ENCODE measurements at places on chromosomes 11 and 22.

DNA sequence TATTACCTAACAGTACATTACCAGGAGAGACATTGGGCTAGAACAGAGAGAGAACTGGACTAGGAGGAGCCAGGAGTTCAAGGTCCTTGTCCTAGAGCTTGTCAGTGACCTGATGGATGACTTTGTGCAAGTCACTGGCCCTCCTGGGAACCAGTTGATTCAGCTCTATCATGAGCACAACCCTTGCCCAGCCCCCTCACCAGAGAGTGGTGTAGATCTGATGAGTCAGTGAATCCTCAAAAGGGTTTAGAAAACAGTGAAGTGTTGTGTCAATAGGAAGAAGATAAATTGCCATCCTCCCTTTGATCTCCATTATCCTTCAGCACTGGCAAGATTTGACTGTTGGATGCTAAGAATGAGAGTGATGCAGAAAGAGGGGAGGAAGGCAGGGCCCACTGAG lies 24.3 kb downstream of the NEU3 start:
- DNase-seq: no peak

DNA sequence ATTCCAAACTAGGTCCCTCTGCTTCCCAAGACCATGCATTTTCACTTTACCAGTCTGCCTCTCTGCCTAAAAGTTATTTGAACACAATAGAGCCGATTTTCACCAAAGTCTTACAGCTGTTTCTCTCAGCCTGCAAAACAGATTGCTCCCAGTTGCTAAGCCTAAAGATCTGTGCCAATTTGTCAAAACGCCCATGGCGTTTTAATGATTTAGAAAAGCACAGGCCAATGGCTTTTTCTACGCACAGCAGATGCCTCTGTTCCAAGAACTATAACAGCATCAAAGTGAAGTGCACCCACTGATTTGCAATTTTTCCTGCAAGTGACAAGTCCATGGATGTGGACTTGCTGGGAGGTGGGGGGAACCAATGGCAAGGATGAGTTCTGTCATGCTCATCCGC lies 173.9 kb upstream of the SYN3 start:
- DNase-seq: no peak

GRCh38 chr22:39600491-39601179 lies 30.1 kb downstream of the CACNA1I start:
- no peak for DNase-seq

GRCh38 chr22:43216738-43217137 lies 29.8 kb upstream of the TTLL12 start:
- no peak for DNase-seq

DNA sequence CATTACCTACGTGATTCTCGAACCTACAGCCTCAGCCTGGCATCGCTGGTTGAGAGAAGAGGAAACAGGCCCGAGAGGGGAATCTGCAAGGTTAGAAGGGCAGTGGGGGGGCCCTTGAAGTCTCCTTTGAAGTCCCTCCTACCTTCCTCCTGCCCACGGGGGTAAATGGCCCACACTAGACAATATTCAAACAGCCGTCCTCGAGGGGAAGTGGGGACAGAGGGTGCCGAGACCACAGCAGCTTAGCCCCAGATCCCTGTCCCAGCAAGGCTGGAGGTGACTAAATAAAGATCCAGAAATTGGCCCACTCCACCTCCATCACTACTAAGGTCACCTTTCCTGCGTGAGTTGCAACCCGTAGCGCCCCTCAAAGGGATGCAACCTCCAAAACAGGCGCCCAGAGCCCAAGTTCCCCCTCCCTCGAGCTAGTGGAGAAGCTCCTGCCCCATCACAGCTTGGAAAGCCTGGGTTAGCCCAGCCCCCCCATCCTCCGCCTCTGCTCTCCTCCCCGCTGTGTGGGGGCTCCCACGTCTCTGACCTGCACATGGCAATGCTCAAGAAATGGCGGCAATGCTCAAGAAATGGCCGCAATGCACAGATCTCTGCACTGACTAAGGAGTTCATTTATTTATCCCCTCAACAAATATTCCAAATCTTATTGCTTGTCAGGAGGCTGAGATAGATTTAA lies 788 bp upstream of the RASL10A start:
- DNase-seq: no peak

DNA sequence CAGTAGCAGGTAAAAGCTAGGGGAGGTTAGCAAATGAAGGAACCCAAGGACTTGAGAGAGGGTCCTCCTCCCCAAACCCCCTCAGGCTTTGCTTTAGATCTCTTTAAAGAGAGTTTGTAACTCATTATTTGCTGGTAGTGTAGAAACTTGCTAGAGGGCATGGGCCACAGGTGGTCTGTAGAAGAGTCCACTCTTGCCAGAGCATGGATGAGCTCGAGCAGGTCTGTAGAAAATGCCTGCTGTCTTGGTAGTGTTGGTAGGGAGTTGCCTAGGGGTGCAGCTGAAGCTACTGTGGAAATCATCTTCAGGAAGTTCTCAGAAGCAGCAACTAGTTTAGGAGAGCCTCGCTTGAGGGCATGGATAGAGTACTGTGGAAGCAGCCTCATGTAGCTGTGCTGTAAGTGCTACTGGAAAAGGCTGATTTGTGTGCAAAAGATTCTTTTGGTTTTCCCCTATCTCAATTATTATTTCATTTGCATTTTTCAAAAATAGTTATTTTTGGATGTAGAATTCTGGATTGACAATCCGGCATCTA lies 104.3 kb downstream of the TMEM135 start:
- no peak for DNase-seq

DNA sequence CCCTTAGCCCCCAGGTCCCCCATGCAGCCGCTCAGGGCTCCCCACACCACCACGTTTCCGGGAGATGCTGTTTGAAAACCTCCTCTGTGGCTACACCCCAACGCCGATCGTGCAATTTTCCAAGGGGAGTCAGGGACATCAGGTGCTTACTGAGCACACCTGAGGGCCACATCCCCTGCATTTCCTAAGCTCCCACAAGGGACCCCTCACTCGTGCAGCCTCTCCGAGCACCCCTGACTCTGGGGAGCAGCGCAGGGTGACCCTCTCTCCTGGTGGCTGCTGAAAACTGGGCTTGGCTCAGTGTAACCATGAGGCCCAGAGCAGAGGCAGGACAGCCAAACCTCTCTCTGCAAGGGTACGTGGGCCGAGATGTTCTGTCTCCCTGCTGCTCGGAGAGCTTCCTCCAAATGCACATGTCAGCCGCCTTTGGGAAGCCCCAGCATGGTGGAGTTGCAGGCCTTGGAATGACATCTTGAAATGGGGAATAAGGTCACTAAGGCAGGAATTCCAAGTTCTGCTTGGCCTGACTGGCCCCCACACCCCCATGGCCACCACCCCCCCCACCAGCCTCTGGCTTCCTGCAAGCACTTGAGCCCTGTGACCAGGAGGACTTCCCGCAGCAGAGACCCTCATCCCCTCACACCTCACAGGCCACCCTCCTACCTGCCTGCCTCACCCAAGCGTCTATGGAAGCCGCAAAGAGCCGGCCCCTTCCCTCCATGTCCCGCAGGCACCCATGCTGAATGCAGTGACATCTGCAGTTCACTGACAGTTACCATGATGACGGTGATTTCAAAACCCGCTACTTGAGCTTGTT lies 257.4 kb downstream of the BRD1 start:
- DNase-seq: no peak

DNA sequence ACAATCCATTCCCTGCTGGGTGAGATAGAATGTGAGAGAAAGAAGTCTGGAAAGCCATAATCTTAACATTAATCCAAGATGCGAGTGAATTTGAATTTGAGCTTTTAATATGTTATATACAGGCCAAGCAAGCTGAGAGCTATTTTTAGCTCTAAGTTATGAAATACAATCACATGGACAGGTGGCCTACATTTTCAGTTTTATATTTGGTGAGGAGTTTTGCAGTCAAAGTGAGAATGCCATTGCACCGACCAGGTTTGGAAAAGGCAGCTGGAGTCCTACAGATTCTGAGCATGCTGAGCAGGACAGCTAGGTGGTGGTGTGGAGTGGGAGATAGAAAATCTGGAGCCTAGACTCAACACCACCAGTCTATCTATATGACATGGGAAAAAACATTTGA lies 12.0 kb downstream of the OR5B21 start:
- DNase-seq: no peak

- no peak for DNase-seq
Observed at GRCh38 chr11:110891411-110891810, 179.2 kb upstream of the ARHGAP20 start.

- no peak for DNase-seq
Observed at GRCh38 chr11:863023-863909, 20.6 kb downstream of the TSPAN4 start.

- no peak for DNase-seq
Observed at GRCh38 chr11:126115127-126115495, 52.4 kb upstream of the CDON start.

DNA sequence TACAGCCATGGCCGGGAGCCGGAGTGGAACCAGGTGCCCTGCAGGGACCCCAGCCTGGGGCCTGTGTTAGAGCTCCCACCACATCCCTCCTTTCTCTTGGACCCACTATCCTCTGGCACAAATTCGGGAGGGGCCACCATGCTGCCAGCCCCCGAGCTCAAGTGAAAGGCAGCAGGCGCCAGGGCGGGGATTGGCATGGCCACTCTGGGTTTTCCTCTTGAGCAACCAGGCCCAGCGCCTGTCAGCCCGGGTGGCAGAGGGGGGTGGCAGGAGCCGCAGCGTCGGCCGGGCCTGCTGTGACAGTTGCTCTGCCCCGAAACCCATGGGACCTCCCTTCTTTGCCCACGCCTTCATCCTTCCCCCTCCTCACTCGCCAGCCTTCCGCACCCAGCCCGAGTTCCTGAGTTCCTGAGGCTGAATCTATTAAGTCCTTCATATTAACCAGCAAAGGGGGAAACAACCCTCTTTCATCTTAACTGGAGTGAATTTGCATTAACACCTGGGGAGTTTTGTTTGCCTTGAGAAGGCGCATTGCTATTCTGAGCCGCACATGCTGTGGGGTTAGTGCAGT lies 16.8 kb upstream of the CABP7 start:
- DNase-seq: no peak

- DNase-seq: no peak
Observed at GRCh38 chr22:47446331-47446730, 683.9 kb downstream of the TBC1D22A start.

DNA sequence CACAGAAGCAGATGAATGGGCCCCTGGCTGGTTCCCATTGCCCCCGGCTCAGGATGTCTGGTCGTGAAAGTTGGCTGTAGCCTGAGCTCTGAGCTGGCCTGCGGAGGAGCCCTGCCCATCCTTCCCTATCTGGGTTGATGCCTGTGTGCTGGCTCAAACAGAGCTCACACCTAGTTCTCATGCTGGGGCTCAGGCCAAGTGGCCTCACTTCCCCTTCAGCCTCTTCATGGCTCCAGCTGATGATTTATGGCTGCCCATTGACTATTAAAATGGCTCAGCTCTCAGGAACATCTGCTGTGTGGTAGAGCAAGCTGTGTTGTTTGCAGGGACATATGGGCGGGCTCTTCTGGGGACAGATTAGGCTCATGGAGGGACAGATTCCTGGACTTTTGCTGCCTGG lies 64.7 kb downstream of the ADAMTS15 start:
- DNase-seq: no peak

- no peak for DNase-seq
Observed at GRCh38 chr11:45641961-45642360, 23.5 kb downstream of the CHST1 start.

GRCh38 chr11:8723711-8724110 lies 41.1 kb downstream of the RPL27A start:
- no peak for DNase-seq

GRCh38 chr22:42399315-42400271 lies 32.6 kb downstream of the NFAM1 start:
- no peak for DNase-seq

DNA sequence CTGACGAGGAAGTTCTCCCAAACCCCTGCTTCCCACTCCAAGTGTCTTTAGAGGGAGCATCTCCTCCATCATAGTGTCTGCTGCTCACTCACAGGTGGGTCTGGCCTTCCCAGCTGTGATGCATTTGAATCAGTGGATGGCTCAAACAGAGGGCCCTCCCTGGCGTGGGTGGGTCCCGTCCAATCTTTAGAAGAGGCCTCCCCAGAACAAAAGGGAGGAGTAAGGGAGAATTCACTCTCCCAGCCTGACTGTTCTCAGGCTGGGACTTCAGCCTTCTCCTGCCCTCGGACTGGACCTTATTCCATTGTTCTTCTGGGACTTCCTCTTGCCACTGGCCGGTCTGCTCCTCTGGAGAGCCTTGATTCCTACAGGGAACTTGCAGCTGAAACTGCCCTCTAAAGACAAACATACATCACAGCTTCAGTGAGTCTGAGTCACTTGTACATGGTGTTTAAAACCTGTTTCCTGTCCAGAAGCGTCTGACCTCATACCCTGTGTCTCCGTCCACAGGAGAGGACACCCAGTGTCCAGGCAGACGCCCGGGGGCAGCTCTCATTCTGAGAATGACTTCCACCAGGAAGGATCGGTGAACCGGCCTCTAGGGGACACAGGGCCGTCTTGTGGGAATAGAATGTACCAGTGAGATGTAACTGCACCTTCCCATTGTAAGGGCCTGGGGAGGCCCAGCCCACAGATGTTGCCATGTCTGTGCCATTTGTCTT lies 234.7 kb downstream of the BRD1 start:
- DNase-seq: no peak

DNA sequence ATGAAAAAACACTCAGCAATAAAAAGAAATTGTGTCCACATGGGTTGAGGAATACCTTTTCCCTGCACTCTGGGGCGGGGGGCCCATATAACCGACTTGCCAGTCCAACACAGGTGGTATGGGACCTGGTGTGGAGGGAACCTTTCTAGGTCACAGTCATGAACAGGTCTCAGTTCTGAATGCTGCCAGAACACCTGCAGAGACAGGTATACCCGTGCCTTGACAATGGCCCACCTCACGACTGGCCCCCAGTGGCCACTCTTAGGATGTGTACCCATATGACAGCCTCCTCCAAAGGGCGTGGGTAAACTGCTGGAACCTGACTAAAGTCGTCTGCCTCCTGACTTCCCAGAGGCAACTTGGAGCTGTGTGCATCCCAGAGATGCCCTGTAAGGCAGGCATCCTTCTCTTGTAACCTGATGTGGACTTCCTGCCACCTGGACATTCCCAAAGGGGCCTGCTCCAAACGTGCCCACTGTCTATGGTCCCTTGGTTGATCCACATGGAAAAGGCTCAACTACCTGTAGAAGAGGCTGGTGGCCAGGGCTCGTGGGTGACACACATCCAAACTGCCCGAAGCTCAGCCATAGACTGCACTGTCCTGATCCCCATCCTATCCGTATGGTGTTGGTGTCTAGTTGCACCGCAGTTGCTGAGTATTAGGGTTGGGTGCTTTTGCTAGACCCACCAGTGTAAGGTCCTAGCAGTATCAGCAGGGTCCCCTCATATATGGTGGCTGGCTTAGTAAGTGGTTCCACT lies 859.3 kb downstream of the BRD1 start:
- DNase-seq: no peak

GRCh38 chr11:78567209-78567608 lies 7.5 kb downstream of the NARS2 start:
- no peak for DNase-seq

DNA sequence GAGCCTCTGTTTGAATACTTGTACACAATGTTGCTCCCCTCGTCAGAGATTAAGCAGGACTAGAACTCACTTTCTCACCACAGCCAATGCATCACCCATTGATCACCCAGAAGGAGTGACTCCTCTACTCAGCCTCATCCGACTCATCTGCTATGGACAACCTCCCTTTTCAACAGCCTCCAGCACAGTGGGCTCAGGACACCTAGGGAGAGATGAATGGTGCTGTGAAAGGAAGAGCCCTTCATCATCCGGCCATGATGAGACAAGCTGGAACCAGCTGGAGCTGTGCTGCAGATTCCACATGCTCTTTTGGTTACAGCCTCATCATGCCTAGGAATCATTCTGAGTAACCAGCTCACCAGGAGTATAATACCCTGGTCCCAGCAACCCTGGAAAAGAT lies 15.5 kb downstream of the C11orf91 start:
- no peak for DNase-seq

- no peak for DNase-seq
Observed at GRCh38 chr22:17638182-17638431, 450 bp upstream of the BCL2L13 start.
